KBM-7 (cell line): ENCODE measurements at places on chromosomes 1 and 21.

DNA sequence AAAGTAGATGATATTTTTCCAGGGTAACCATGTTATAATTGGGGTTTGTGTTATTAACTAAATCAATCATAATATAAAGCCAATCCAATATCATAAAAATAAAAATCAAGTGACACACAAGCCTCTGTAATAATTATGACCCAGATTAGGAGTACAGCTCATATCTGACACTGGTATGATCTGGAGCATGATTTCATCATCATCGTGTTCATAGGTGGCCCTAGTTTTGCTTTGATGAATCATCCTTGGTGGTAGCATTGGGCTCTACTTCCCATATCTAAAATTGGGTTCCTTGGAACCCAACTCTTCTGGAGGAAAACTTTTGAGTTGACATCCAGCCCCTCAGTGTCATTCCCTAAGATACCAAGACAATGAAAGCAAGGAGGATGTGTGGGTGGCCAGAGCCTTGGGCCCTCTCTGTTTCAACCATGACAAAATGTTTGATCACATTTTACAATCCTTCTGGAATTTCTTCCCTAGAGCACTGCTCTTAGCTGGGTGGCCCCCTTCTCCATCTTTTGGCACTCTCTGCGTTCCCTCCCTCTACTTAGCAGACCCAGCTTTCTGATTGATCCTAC lies 37.0 kb upstream of the ENAH start:
- no peak for DNase-seq

DNA sequence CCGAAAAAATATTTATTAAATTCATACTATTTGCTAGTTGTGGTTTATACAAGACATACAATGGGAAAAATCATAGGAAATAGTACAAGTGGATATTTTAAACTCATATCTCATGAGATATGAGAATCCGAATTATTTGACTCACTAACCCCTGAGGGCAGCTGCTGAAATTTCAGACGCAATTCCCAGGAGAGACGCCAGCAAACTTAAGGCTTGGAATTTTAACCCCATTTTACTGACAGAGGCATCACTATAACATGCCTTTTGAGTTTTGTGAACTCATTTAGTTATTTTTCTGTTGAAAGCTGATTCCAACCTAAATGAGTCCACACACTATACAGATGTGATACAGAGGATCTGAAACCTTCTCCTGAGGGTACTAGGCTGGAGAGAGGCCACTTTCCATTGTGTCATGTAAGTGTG lies 5.9 kb upstream of the MROH9 start:
- DNase-seq, result no peak

- no peak for DNase-seq
Observed at GRCh38 chr1:2276803-2277580, 48.9 kb downstream of the SKI start.

DNA sequence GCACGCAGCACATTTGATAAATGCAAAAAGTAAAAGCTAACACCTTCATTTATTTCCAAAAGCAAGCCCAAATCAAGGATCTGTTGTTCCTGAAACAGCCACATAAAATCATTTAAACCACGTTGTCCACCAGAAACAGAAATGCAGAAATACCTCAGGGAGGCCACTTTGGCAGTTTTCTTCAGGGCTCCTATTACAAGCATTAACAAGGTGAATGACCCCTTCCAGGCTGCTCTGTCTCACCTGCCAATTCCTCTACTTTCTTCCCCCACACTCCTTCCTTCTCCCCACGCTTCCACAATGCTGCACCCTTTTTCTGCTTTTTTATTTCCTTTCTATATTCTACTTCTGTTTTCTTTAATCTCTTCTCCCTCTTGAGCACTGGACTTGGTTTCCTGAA lies 55.0 kb upstream of the PTGFRN start:
- DNase-seq, result no peak

GRCh38 chr1:43011020-43011419 lies 52.4 kb upstream of the SLC2A1 start:
- DNase-seq, result no peak

GRCh38 chr1:56135069-56135863 lies 444.1 kb downstream of the PLPP3 start:
- no peak for DNase-seq

GRCh38 chr1:231170875-231171274 lies 9.0 kb downstream of the TRIM67 start:
- DNase-seq, result no peak

DNA sequence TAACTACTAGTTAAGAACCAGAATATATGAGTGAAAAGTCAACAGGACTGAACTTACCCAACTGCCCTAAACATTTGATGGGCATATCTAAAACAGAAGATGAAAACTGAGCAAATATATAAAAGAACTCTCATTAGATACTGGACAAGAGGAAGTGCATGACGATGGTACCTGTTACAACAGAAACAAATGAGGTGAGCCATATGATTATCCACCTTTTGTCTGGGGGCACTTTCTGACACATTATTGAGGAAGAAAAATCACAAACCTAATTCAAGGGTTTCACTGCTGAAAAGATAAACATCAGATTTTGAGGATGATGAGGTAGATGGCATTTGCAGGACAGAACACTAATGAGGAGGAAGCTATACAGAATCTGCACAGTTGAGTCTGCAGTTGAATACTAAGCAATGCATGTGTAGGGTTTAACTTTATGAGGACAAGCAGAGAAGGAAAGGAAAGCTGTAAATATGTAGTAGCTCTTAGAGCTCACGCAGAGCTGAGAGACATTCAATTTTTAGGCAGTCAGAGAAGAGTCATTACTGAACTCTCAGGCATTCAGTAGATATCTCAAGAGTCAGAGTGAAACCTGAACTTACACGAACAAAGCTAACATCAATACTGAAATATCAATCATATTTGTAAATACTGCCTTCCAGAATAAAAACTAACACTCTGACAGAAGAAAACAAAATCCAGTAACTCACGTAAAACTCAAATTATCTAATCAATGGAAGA lies 262.1 kb downstream of the AKT3 start:
- no peak for DNase-seq
